ENCODE measurements at places on chromosomes 7 and 10. TPM values are rescaled to one million over a fixed set of nuclear protein-coding genes. Genes with fewer than 3 reads are reported as not detected.
A peak's percentile ranks its signal among the peaks of the same experiment; 100 is the strongest.

Gene BEND7
- 37.9 TPM for total RNA-seq

Gene MOGAT3
- 0.25 TPM for total RNA-seq

DNA sequence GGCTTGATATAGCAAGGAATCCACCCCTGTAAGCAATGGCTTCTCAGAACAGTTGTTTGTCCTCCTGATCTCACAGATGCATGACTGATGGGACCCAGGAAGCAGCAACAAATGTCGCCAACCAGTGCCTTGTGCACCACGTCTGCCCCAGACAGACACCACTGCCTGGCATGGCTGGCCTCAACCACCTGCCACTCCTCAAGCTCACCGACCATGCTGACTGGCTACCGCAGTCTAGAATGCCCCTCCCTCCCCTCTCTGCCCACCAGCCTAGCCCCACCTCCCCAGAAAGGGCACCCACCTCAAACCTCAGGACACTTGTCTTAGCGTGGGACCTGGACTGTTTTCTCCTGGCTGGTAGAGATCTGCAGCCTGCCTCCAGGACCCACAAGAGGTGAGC, 24.0 kb downstream of the LRRC20 start:
- no peaks in the 10 kb centered on the region for H3K27me3 ChIP-seq
- H3K36me3 ChIP-seq = no peaks in the 10 kb centered on the region
- no peak for DNase-seq
- H3K4me3 ChIP-seq = no peak overlapping the region

DNA sequence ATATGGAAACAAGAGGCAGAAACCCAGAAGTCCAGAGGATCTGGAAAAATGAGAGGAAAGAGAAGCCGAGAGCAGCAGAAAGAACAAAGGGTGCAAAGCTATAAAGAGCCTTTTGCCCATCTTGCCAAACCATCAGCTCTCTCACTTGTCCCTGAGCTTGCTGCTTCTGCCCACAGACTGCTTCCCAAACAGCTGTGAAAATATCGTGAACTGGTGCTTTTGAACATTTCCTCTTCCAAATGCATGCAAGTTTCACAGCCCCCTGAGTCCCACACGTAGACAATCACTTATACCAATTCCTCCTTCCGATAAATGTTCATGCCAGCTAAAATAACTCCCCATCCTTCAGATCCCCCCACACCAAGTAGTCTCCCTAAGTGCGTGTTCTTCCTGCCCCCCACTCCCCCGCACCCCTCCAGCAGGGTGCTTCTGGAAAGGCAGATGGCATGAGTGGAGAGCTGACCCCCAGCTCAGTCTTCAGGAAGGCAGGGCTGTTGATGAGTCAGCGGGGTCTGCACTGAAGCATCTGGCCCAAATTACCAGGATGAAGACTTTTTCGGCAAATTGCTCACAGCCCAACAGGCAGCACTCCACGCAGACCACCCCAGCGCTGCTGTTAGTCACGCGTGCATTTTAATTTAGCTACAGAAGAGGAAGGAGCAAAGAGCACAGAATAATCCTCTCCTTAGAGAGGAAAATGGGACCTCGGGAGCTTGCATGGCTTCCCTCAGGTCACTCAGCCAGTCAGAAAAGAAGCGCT, 76.1 kb upstream of the KCNMA1 start:
- H3K27ac ChIP-seq = no peak overlapping the region
- DNase-seq = no peak
- no peaks in the 10 kb centered on the region for H3K27me3 ChIP-seq
- H3K4me1 ChIP-seq = no peaks in the 10 kb centered on the region
- H3K36me3 ChIP-seq = no peaks in the 10 kb centered on the region
- H3K4me3 ChIP-seq = no peak overlapping the region

GRCh38 chr10:102795453-102796406, 41.5 kb downstream of the CYP17A1 start:
- H3K36me3 ChIP-seq = peaks cover 2% of the 10 kb centered on the region
- H3K27me3 ChIP-seq = no peaks in the 10 kb centered on the region
- no peak overlapping the region for H3K27ac ChIP-seq

DNA sequence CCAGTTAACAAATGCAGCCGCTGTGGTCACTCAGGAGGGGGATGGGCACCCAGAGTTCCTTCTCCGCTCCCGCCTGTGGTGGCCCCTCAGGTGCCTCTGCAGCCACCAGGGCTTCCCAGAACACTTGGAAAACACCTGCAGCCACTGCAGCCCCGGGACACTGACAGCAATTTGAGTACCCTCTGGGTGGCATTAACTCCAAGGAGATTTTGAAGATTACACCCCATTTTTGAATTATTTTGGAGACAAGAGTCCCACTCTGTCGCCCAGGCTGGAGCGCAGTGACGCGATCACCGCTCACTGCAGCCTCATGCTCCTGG, 32.2 kb downstream of the IL15RA start:
- H3K27ac ChIP-seq = peak overlapping the region; percentile 93
- DNase-seq = no peak
- H3K36me3 ChIP-seq = no peaks in the 10 kb centered on the region
- H3K27me3 ChIP-seq = no peaks in the 10 kb centered on the region
- peak overlapping the region; percentile 51 for H3K4me3 ChIP-seq

DNA sequence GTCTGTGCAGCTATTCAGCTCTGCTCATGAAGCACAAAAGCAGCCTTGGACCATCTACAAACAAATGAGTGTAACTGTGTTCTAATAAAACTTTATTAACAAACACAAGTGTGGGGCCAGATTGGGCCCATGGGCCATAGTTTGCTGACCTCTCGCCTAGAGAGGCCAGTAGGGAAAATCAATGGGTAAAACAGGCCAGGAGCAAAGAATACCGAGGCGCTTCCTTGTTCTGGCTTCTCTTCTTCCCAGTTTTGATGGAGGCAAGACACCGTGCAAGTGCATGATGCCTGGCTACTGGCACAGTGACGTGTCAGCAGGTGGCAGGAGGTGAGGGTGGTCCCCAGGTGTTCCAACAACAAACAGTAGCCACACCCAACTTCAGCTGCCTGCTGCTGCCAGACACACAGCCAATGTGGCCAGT, 94.3 kb upstream of the SDK1 start:
- no peaks in the 10 kb centered on the region for H3K27me3 ChIP-seq
- no peaks in the 10 kb centered on the region for H3K36me3 ChIP-seq

GRCh38 chr10:132065491-132066105, at the start of gene JAKMIP3:
JAKMIP3 (plus strand) TSS chr10:132065946; CDS start chr10:132104809, 38,863 bp downstream.
- peaks cover 10% of the 10 kb centered on the region for H3K4me1 ChIP-seq
- peaks cover 2% of the 10 kb centered on the region for H3K27me3 ChIP-seq

DNA sequence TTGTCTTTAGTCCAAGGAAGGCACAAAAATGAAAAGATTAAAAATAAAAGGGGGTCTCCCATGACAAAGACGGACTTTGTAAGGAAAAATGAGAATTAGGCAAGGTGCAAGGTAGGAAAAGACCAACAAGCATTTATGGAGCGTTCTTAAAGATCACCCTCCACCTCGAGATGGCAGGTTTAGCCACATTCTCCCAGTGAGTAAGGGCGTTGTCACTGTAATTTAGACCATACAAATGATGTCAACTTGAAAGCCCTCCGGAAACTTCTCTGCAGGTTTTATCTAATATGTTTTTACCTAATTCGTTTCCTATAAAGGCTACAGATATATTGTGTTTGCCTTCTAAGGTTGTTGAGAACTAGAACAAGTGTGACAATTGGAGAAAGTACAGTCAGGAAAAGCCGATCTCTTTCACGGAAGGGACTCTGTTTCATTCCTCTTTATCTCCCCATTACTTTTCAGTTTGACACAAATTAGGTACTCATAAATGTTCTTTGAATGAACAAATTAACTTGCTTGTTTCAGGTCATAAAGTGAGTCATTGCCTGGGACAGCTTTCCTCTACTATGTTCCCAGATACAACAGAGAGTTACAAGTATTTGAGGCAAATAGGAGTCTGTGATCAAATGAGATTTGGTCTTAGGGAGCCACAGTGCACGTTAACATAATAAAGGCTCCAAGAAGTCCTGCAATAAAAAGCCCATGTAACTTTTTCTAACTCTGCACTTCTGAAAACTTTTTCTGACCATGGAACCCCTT, 102.6 kb upstream of the HABP2 start:
- no peak overlapping the region for H3K27ac ChIP-seq
- peaks cover 2% of the 10 kb centered on the region for H3K27me3 ChIP-seq
- no peaks in the 10 kb centered on the region for H3K4me1 ChIP-seq
- H3K4me3 ChIP-seq = no peak overlapping the region
- no peaks in the 10 kb centered on the region for H3K36me3 ChIP-seq
- DNase-seq = no peak

GRCh38 chr7:72403458-72404076, 8.6 kb downstream of the CALN1 start:
- H3K36me3 ChIP-seq = no peaks in the 10 kb centered on the region
- DNase-seq = no peak
- no peak overlapping the region for H3K4me3 ChIP-seq
- no peak overlapping the region for H3K27ac ChIP-seq
- H3K4me1 ChIP-seq = no peaks in the 10 kb centered on the region

- H3K27ac ChIP-seq = peak overlapping the region; percentile 83
- peak; percentile 84 for DNase-seq
- no peaks in the 10 kb centered on the region for H3K4me1 ChIP-seq
- H3K4me3 ChIP-seq = peak overlapping the region; percentile 74
- H3K27me3 ChIP-seq = no peaks in the 10 kb centered on the region
These were observed 730 bp downstream of the LARP4B start for GRCh38 chr10:930625-931325.
